ENCODE measurements at places on chromosomes 6 and 20.

GRCh38 chr6:132084811-132085509 lies 133.8 kb upstream of the CCN2 start:
- DNase-seq, result peak; percentile 34

GRCh38 chr6:38638941-38639497 lies 710 bp downstream of the BTBD9 start:
- DNase-seq, result peak; percentile 44

DNA sequence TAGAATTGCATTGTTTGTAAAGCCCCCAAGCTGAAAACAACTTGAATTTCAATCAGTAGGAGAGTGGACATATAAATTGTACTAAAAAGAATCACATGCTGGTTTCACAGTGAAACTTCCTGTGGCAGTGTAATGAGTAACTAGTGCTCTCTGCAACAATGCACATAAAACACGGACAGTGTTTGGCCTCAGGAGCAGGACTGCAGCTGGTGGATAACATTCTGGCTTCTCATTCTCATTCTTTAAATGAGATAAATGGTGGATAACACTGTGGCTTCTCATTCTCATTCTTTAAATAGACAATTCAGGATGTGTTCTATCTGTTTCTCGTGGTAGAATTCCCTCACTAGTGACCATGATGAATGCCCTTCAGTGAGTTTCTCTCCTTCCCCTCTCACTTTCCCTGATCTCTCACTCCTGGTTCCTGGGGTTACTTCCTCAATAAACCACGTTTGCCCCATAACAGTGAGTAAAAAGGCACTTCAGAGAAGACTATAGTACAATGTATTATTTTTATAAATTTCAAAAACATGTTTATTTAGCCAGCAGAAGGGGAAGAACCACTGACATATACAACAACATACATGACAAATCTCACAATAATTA lies 59.9 kb downstream of the SLC22A2 start:
- no peak for DNase-seq

- DNase-seq, result no peak
These were observed 191.4 kb downstream of the ADGRB3 start for GRCh38 chr6:68826501-68826900.

GRCh38 chr6:79964607-79965081 lies 17.3 kb upstream of the ELOVL4 start:
- DNase-seq, result no peak

- peak; percentile 61 for DNase-seq
These were observed 20.6 kb upstream of the SGK2 start for GRCh38 chr20:43537921-43538877.

DNA sequence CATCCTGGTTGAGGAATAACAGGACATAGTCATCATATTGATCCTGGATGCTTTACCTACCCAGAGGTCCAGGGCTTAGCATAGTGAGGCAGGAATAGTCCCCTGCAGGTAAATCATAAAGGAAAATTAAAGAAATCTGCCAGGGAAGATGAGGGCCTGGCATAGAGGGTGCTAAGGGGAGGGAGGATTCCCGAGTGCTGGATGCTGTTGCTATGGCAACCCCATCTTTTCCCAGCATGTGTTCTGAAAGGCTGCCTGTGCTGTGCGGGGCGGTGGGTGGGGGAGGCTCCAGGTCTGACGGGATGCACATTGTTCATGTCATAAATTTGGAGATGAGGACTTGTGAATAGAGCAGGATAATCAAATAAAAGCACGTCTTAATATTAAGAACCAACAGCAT lies 212.6 kb upstream of the PCSK2 start:
- no peak for DNase-seq

DNA sequence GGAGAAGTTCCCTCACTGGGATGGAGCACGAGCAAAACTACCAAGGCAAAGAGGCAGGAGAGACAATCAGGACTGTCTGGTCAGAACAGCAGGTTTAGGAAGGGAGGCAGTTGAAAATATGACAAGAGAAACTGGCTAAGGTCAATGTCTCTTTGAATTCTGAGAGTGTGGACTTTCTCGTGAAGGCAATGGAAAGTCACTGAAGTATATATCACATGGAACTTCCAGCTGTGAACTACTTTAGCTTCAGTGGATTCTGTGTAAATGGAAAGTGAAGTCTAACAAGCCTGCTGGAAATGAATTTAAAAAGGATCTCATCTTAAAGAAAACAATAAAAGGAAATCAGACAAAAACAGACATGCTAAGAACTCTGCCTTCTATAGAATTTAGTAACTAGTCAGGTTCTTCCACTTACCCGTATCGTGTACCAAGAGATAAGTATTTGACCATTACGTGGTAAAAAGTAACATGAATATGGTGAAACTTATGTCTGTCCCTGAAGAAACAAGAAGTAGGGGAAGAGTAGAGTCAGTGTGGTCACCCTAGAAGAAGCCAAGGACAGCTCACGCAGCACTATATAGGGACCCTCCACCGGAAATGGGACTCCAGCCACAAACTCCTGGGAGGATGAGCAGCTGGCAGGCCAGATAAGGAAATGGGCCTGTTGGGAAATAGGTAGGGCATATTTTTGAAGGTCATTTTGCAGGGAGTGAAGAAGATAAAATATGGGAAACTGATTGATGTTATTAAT lies 123.4 kb downstream of the MAP7 start:
- no peak for DNase-seq

DNA sequence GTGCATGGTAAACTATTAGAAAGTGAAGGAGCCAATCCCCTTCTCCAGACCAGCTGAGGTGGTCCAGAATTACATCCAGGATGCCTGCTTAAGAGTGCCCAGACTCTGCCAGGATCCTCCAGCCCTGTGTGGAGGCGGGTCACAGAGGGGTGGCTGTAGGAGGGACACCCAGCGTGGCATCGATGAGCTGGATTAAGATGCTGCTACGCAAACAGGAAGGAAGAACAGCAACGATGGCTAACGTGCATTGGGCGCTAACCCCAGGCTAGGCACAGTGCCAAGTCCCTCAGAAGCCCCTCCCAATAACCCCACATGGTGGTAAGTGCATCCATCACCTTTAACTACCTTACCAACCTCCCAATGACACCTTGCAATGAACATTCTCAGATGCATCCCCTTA lies 63.9 kb upstream of the MRPS10 start:
- DNase-seq, result no peak

DNA sequence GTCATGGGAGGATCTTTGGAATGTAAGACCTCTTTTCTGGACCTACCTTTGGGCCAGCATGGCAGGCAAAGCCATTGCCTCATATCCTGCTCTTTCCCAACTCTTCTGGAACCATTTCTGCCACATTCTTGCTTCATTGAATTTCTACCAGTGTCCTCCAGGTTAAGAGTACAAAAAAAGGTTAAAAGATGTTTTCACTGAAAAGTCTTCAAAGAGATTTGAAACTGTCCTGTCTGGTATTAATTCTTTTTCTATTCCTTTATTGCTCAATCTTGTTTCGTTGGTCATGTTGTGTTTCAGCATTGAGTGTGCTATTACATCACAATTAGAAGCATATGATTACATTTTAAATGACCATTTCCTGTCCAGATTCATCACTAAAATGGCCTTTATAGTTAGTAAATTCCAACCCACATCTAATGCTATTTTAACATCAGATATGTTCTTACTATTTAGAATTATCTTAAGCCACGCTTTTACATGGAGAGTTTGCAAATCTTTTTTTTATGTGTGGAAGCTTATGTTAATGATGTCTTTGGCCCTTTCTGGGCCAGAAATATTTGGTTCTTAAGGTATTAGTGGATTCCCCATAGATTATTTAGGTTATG lies 450.9 kb downstream of the GJA1 start:
- DNase-seq, result no peak

DNA sequence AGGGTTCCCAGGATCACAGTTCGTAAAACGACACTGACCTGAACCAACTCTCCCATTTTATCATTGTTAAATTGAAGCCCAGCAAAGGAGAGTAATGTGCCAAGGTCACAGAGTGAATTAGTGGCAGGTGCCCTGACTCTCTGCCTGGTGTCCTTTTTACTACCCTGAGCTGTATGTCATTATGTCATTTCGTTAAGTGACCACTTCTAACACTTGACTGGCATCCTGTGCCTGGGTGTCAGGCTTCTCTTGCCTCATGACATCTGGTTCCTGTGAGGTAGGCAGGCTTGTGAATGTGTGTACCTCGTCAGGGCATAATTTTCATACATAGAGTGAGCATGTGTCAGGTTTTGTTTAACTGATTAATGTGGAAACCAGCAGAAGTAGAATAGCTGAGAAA lies 48.6 kb downstream of the RALY start:
- no peak for DNase-seq

DNA sequence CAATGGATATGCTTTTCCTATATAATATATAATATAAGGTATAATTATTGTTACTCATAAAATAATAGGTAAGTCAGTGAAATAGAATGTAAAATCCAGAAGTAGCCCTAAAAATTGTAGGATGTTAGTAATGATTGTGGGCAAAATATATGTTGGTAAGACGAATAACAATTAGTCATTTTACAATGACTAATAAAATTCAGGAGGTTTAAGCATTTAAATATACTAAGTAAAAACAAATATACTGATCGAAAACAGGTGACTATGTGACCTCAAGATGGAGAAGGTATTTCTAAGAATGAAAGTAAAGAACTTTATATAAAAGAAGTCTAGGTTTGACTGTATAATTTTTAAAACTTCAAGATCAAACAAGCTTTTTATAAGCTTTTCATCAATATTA lies 28.9 kb downstream of the FUCA2 start:
- no peak for DNase-seq

GRCh38 chr6:46993846-46994245 lies 48.3 kb downstream of the ADGRF1 start:
- DNase-seq, result no peak

DNA sequence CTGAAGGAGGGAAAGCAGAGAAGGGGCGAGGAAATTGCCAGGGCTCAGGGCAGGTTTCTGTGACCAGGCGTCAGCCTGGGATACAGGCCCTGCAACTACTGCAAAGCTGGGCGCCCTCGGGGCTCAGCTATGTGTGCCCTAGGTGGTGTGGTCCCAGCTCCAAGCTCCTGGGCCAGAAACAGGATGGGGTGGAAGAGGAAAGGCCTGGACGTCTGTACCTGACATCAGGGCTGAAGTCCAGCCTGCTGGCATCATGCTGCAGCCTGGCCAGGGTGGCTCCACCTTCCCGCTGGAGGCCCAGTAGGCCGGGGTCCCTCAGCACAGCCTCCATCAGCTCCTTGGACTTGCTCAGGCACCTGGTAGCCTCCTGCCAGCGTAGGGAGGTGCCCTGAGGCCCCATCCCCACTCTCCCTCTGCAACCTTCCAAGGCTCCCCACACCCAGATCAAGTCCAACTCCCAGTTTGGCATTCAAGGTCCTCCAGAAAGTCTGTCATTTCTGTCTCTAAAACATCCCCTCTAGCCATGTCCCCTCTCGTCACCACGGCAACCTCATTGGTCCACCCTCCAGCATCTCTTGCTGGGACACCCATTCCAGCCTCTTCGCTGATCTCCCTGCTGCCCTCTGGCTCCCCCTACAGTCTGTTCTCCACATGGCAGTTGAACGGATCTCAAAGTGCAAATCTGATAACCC lies 38.2 kb downstream of the KIAA1755 start:
- peak; percentile 86 for DNase-seq

- no peak for DNase-seq
These were observed 95.6 kb upstream of the FOXP4 start for GRCh38 chr6:41450581-41450980.

DNA sequence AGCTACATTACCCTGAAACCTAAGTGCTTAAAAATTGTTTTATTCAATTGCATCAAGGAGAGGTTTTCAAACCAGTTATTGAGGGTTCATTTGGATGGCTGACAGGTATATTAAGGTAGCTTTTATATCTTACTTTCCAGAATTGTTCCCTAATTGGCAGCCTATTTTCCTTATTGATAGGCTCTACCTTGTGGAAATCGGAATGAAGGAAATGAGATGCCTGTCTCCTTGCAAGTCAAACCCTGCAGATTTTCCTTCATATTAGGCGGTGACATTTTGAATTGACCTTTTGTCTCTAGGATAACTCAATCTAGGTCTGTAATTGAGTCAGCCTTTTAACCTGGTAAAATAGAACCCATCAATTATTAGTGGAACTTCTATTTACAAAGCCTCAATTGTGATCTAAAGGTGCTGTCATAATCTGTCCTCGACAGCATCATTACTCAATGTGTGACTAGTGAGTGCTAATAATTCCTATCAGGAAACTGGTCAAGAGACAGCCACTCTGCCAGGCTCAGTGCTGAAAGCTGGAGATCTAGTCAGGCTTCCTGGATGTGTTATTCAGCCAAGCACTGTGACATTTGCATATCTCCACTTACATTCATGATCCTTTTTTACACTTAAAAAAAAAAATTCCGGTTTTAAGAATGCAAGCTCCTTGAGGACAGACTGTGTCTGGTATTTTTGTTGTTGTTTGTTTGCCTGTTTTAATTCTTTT lies 20.1 kb downstream of the OPRM1 start:
- DNase-seq, result no peak

- DNase-seq, result no peak
These were observed 16.7 kb downstream of the DYNLT1 start for GRCh38 chr6:158627940-158628211.

GRCh38 chr20:47941869-47942268 lies 156.6 kb upstream of the SULF2 start:
- DNase-seq, result no peak

GRCh38 chr6:80519811-80520594 lies 413.5 kb downstream of the BCKDHB start:
- DNase-seq, result no peak

- no peak for DNase-seq
These were observed 2.9 kb downstream of the EGFL8 start for GRCh38 chr6:32167154-32167760.

DNA sequence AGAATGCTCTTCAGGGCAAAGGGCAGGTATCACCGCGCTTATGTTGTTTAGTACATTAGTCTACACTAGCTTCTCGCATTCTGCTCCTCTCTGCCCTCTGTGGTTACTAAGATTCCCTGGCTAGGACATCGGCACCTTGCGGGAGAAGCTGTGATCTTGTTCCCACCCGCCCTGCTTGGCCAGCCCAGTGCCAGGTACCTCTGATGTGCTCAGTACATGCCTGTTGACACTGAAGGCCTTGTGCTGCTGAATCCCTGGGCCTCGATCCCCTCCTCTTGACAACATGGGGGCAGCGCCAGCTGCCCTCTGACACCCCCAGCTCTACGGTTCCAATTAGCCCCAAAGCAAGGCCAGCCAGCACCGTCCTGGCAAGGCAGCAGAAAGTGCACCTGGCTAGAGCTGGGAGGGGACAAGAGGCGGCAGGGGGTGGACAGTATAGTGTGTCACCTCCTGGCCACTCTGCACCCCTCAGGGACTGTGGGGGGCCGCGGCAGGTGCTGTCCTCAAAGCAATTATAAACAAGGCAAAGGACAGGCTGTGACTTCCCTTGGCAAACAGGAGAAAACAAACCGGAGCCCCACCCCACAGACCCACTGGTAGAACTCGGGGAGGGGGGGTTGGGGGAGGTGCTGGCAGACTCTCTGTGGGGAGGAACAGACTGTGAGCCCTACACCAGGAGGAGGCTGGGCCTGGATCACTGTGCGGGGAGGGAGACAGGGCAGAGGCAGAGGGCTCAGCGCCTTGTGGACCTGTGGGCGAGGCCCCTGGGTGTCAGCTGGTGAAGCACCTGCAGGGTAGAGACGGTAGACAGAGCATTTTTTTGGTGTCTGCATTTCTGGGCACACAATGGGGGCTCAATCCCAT lies 7.1 kb downstream of the TFEB start:
- DNase-seq, result no peak

- DNase-seq, result no peak
These were observed 1.1 kb upstream of the PANK2 start for GRCh38 chr20:3887876-3888620.
